Renal pelvis (tissue), 12 donors: ENCODE measurements at places on chromosomes 1 and 21. TPM values are rescaled to one million over a fixed set of nuclear protein-coding genes. Genes with fewer than 3 reads are reported as not detected.

- DNase-seq: no peak
These were observed 15.2 kb downstream of the SSX2IP start for GRCh38 chr1:84675106-84675505.

- no peak for DNase-seq
These were observed 196.6 kb downstream of the NFIA start for GRCh38 chr1:61278966-61279365.

- DNase-seq: no peak
These were observed 141.2 kb downstream of the TM2D1 start for GRCh38 chr1:61583703-61584102.

GRCh38 chr21:43266534-43266933 is 97.7 kb downstream of the CRYAA start:
- no peak for DNase-seq

GRCh38 chr21:30194701-30195299 is 21.1 kb downstream of the CLDN8 start:
- DNase-seq: peak; percentile 24

DNA sequence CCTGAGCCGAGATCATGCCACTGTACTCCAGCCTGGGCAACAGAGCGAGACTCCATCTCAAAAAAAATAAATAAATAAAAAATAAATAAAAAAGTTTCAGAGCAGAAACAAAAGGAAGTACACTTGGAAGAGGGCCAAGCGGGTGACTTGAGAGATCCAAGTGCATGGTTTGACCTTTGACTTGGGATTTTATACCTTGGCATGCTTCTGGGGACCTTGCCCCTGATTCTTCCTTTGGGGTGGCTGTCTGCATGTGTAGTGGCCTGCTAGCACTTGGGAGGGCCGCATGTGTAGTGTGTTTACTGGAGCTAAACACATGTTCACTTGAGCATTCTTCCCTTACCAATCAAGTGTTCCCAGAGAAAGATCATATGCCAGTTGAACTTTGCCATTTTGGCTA is 114.0 kb downstream of the DTL start:
- no peak for DNase-seq

GRCh38 chr1:10508511-10508951 is 33.8 kb downstream of the PEX14 start:
- peak; percentile 56 for DNase-seq

DNA sequence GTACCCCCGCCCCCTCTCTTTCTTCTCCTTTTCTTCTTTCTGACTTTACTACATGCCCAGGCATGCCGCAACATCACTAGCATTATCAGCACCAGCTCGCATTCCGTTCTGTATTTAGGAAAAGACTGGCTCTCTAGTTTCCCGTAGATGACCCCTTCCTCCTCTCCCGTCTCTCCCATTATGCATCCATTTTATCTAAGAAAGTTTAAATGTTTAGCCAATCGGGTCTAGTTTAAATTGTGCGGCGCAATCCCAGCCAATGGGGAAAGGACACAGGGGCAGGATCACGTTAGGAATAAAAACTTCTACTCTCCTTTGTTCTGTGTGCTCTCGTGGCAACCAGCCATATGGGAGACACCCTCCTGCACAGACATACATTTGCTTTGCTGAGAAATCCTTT is 2.3 kb upstream of the KRTAP10-7 start:
- DNase-seq: no peak

- DNase-seq: no peak
These were observed 36.4 kb upstream of the COL11A1 start for GRCh38 chr1:103144681-103145080.

GRCh38 chr1:53341521-53341895 is 13.6 kb upstream of the LRP8 start:
- no peak for DNase-seq

EXO5 gene
- polyA plus RNA-seq: 14.6 TPM

SAMD11 gene
- polyA plus RNA-seq: 90.6 TPM

CSF1 gene
- polyA plus RNA-seq: 6.9 TPM

RNU1-1 gene
- polyA plus RNA-seq: not detected

SV2A gene
- polyA plus RNA-seq: 7.5 TPM
